ENCODE measurements at places on chromosomes 2 and 18. TPM values are rescaled to one million over a fixed set of nuclear protein-coding genes. Genes with fewer than 3 reads are reported as not detected.

Gene CIB4
- total RNA-seq, result not detected

Gene PCBP1
- 45.4 TPM for total RNA-seq

Gene GREB1L
- 12.5 TPM for total RNA-seq

Gene SUCLG1
- 126 TPM for total RNA-seq

Gene SNTG2
- under 0.01 TPM for total RNA-seq

Gene GLI2
- 3.1 TPM for total RNA-seq

Gene DSG1
- total RNA-seq, result not detected

Gene IL37
- total RNA-seq, result not detected

Gene KIF5C
- total RNA-seq, result 1.0 TPM

Gene RAB27B
- total RNA-seq, result 1.0 TPM

Gene FAM110C
- total RNA-seq, result under 0.01 TPM

Gene CCL20
- not detected for total RNA-seq

Gene TGFA
- total RNA-seq, result under 0.01 TPM

Gene LBH
- total RNA-seq, result 41.2 TPM

Gene GDF7
- 0.52 TPM for total RNA-seq

Gene ANKRD44
- 26.6 TPM for total RNA-seq

Gene SERPINB12
- total RNA-seq, result not detected

Gene SLC8A1
- total RNA-seq, result 45.9 TPM

Gene AQP12A
- not detected for total RNA-seq

Gene TLX2
- total RNA-seq, result not detected

Gene CRYGC
- total RNA-seq, result not detected

Gene TUBA3E
- not detected for total RNA-seq

Gene SLC5A7
- total RNA-seq, result under 0.01 TPM

Gene OSBPL1A
- total RNA-seq, result 33.9 TPM

Gene AP1S3
- total RNA-seq, result 1.0 TPM

Gene HOXD11
- total RNA-seq, result not detected

Gene GPBAR1
- 1.0 TPM for total RNA-seq

Gene MBP
- 22.4 TPM for total RNA-seq

Gene CHRND
- total RNA-seq, result 32.9 TPM

Gene FTCDNL1
- total RNA-seq, result 1.0 TPM

Gene ST6GAL2
- total RNA-seq, result 3.1 TPM

Gene GAREM1
- 5.2 TPM for total RNA-seq

Gene TNFRSF11A
- total RNA-seq, result 8.9 TPM

Gene DYNAP
- total RNA-seq, result not detected

Gene ANKRD12
- 26.1 TPM for total RNA-seq

Gene ATOH8
- 8.4 TPM for total RNA-seq

Gene LCT
- total RNA-seq, result not detected
